ENCODE measurements at places on chromosomes 5 and 9.
A peak's percentile ranks its signal among the peaks of the same experiment; 100 is the strongest.

DNA sequence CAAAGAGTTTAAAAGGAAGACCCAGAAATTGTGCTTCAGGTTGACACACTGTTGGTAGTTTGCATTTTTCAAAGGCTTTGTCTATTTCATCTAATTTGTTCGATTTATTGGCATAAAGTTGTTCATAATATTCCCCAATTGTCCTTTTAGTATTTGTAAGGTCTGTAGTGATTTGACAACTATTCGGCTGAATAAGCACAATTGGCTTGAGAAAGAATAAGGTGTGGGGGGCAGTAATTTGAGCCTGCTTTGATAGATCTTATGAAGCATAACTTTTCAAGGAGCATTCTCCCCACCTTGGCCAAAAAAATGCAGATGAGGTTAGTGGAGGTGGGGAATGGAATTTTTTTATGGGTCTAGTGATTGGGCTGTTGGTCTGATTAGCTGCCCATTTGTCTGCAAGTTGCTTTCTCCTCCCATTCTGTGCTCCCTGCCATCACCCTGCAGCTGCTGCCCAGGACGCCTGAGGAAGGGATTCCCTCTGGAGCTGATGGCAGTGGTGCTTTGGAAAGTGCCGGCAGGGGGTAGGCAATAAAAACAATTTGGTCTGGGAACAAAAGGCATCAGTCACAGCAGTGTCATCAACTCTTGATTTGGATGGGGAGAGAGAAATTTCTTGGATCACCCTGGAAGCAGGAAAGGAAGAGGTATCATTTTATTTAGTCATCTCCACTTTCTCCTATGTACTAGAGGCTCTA, 26.6 kb downstream of the WNT8A start:
- DNase-seq, result no peak

GRCh38 chr5:133914434-133914833, 54.0 kb downstream of the C5orf15 start:
- DNase-seq, result no peak

DNA sequence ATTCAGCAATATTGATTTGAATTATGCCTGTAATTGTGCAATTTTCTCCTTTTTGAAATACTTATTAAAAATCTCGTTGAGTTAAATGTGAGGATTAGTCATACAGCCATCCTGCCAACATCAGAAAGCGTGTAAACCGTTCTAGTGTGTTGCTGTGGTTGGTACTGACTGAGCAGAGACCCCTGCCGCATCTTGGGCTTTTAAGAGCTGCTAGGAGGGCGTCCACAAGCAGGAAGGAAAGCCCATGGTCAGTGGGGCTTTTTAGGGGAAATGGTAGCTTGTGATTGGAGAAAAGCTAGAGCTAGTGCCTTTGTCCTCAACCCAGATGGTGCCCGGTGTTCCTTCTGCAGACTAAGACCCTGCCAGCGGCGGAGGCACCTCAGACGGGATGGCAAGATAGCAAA, 1.3 kb downstream of the SDHA start:
- DNase-seq, result peak; percentile 51

- no peak for DNase-seq
Measured at GRCh38 chr5:98130261-98131035, 643.0 kb upstream of the RGMB start.

GRCh38 chr5:143511736-143512135, 108.2 kb upstream of the NR3C1 start:
- no peak for DNase-seq

DNA sequence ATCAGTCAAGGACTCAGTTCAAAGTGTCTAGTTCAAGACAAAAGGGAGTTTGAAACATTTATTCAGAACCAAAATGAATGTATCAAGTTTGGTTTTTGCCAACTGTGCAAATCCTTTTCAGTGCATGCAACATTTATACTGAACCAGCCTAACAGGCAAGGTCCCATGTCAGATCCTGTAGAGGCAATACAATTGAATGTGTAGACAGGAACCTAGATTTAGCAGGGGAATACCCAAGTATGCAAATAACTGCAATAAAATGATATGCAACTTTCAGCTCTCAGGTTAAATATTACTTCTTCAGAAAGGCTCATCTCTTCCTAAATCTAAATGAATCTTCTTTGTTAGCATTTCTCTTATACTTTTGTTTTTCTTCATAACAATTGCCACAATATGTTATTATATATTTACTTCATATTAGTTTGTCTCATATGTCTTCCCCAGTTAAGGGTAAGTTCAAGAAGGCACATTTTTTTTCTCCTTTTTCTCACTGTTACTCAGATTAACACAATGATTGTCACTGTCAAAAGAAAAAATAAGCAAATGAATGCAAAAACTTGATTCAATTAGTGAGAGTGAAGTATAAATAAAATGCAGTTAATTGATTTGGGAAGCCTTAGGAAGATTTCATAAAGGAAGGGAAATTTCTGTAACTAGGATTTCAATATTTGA, 163.9 kb upstream of the RASA1 start:
- DNase-seq, result no peak

- no peak for DNase-seq
Measured at GRCh38 chr9:72773570-72773969, 179.3 kb downstream of the ALDH1A1 start.

DNA sequence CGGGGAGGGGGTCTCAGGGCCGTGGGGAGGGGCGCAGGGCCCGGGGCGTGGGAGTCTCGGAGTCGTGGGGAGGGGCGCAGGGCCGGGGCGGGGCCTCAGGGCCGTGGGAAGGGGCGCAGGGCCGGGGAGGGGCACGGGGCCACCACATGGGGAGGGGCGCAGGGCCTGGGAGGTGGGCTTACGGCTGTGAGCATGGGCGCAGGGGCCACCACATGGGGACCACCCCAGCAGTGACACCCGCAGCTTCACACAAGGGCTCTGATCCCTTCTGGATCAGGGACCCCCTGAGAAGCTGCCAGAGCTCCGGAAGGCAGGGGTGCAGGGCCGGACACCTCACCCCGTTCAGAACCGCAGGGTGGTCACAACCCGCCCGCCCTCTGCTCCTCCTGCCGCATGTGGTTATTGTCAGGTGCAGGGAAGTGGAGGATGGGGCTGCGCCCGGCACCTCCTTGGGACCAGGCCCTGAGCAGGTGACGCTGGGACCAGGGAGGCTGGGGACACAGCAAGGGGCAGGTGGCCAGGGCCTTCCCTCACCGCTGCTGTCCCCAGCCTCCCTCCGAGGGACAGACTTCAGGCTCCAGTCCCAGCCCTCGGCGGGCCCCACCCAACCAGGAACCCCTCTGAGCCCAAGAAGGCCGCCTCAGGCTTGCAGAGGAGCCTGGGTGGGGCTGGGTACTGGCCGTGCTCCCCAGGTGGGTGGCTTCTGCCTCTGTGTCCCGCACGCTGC, 53.7 kb downstream of the EXD3 start:
- no peak for DNase-seq

- no peak for DNase-seq
Measured at GRCh38 chr5:52893105-52893504, 96.0 kb upstream of the ITGA2 start.

- DNase-seq, result no peak
Measured at GRCh38 chr5:63878788-63879187, 83.5 kb downstream of the HTR1A start.

DNA sequence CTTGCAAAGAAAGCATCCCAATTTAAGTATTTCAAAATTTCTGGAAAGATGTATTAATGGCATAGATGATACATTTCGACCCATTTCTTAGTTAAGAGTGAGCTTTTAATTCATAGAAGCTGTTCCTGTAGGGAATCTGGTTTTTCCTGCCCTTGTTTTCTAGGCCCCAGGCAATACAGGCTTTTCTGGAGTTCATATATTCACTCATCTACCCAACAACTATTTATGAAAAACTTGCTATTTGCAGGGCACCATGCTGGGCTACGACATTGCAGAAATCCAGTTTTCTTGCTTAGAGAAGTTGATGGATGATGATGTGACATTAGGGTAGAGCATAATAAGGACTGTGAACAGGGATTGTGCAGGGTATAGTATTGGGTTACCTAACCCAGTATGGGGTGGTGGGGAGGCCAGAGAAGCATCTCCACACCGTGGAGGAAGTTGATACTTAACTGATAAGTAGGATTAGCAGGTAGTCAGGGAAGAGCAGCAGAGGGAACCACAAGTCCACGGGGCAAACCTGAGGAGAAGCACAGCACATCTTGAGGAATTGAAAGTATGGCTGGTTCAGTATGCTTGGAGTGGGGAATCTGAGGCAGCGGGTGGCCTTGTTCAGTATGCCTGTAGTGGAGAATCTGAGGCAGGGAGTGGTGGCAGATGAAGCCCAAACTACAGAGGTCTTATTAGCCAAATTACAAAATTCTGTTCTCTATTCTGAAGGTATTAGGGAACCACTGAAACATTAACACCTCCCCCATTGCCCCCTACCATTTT, 247.5 kb downstream of the ARRDC3 start:
- no peak for DNase-seq

DNA sequence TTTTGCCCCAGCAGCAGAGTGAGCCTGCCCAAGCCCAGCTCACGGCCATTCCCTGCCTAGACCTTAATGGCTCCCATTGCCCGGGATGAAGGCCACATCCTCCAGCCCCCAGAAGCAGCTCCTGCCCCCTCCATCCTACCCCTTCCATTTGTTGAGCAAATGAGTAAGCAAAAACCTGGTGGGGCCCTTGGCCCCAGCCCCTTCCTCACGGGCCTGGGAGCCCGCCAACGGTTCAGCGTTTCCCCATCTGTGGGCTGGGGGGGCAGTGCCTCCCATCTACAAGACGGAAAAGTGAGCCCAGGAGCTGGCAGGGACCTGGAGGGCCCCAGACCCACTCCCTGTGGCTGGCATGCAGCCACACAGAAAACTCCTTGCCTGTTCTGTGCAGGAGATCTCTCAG, 4.4 kb downstream of the CCDC187 start:
- no peak for DNase-seq

- no peak for DNase-seq
Measured at GRCh38 chr5:50727149-50727496, 60.7 kb downstream of the PARP8 start.

DNA sequence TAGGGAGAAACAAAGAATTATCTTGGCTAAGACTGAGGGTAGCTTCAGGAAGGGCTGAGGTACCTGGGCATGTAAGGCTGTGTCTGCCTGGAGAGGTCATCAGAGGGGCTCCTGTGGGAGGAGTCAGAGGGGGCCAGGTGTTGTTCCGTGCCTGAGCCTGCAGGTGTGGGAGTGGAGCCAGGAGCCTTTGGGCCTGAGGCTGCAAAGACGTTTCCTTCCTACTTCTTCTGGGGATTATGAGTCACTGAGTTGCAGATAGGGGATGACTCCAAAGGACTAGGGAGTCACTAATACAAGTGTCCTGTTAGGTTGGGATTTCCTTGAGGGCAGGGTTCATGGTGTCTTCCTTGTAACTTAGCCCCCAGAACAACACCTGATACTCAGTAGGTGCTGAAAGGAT, 391.1 kb downstream of the ARHGEF28 start:
- no peak for DNase-seq

GRCh38 chr9:129173296-129174101, 4.6 kb downstream of the IER5L start:
- DNase-seq, result no peak

DNA sequence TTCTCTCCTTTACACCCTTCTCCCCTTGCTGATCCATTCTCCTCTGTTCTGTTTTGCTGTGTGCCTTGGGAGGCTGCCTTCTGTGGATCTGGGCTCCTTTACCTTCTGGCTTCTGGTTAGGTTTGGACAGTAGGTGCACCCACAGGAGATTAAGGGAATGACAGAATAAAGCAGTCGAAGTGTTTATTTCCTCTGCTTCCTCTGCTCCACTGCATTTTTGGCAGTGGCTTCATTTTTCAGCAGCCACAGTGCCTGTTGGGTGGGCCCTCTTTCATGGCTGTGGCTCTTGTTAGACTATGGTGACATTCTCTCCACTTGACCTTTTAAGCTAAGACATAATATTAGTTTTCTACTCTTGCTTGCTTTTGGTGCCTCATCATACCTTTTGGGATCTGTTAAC, 144.1 kb downstream of the CCDC171 start:
- no peak for DNase-seq

DNA sequence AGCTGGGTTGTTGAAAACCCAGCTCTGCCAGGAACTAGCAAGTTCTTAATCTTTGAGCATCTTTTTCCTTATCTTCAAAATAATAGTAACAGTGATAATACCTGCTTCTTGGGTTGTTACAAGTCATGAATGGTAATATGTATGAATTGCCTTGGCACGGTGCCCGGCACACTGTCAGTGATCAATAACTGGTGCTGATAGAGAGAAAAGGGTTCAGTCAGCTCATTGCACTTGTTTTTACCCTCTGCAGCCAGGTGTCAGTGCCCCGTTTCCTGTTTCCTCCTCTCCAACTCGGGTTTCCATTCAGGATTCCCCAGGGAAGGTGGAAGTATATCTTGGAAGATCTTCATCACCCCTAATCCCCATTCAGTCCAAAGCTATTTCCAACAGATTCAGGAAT, 15.8 kb upstream of the NIPAL4 start:
- DNase-seq, result no peak

DNA sequence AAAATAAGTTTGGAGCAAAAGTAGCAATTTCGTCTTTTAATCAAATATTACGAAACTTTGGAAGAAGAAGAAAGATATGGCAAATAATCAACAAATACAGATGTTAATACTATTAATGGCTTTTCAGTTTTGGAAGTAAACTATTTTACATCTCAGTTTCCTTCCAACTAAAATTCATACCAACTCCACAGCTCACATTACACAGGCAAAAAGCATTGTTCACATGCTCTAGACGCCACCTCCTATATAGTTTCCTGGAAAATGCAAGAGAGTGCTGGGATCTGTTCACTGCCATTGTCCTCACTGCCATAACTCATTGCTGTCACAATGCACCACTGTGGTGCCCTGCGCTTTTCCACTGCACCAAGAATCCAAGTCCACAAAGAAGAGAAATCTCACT, 149.0 kb upstream of the FTMT start:
- no peak for DNase-seq

GRCh38 chr5:109714592-109714991, 24.9 kb downstream of the MAN2A1 start:
- DNase-seq, result peak; percentile 35

- DNase-seq, result no peak
Measured at GRCh38 chr5:101932599-101932998, 363.5 kb downstream of the SLCO4C1 start.

- DNase-seq, result no peak
Measured at GRCh38 chr5:95087816-95088317, 197.0 kb downstream of the MCTP1 start.

DNA sequence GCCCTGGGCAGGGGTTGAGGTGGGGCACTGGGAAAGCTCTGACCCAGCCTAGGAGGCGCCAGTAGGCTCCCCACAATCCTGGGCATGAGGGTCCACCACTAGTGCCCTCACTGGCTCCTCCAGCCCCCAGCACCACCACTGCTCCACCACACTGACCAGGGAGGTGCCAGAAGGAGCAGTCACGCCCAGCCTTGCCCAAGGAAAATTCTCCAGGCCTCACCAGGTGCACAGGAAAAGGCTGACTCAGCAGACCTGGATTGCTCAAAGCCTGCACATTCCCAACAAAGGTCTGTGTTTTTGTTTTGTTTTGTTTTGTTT, 62.9 kb downstream of the ZNF354C start:
- DNase-seq, result no peak

DNA sequence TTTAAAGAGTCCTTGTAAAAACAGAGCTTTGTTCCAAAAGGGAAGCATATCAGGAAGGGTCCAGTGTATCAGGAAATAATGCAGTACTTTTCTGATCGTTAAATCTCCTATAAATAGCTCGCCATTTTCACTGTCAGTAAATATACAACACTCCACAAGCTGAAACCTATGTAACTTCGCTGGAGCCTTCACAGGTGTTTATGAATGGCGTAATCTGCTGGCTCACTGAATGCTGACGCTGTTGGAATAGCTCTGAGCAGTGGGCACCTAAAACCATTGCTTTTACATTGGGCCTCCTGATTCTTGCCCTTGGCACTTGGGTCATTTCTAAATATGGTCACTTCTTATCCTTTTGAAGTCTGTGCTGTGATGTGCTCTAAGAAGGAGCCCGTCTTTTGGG, 4.3 kb downstream of the SHC3 start:
- DNase-seq, result no peak

GRCh38 chr9:127553793-127554192, 58.3 kb upstream of the STXBP1 start:
- DNase-seq, result no peak

Measured in erythroblast (primary cell).